ENCODE measurements at places on chromosomes 7 and 10.

DNA sequence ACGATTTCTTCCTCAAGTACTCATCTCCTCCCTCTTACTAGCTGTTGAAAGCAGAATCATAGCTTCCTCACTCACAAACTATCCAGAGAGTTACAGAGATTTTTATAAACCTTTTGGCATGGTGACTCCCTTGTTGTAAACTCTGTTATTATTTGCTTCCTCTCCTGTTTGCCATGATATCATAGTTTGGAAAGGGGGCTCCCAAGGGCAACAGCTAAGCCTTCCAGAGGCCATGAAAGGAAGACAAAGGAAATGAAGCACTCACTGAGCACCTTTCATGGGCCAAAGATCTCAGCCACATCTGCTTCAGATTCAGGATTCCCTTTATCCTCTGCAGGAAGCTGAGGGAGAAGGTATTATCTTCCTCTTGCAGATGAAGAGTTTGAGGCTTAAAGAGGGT, 484.6 kb downstream of the PLXNA4 start:
- DNase-seq: no peak

- DNase-seq: no peak
Measured at GRCh38 chr10:71527135-71527534, 130.4 kb downstream of the CDH23 start.

GRCh38 chr10:21495002-21495751, 30.3 kb downstream of the SKIDA1 start:
- no peak for DNase-seq

- DNase-seq: no peak
Measured at GRCh38 chr7:36752026-36752711, 27.9 kb upstream of the AOAH start.

- DNase-seq: no peak
Measured at GRCh38 chr7:117381362-117381761, 45.9 kb downstream of the ASZ1 start.

DNA sequence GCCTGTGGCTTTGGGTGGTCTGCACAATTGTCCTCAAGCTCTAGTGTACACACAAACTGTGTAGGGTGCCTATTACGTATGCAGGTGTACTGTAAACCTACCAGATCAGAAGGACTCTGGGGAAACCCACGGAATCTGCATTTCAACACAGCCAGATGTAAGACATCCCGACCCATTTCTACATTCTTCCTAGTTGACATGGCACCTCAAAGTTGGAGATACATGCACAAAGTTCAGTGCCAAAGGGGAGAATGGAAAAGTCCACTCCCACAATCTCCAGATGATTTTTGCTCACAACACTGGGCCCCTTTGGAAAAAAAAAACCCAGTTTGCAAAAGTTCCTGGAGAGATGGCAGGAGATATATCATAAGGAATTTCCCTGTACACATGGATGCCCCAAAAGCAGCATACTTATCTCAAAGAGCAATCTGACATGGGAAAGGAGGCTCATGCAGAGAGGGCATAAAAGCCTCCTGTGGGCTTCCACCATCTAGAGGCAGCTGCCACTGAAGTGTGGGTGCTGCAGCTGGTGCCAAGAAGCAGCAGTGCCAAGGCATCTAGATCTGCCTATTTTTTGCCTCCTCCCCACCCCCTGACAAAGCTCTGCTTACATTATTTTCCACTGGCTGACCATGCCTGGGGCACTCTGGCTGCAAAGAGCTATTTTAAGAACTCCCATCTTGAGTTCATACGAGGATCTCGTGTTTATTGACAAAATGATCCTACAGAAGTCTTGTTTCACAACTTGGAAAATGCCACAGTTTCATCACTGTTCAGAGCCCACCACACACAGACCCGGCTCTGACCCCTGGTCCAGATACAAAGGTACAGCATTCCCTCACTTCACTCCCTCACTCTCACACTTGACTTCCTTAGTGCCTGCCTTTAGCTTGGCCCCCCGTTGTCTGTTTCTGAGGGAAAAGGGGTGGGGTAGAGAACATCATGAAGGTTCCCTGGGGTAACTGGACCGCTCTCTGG, 12.9 kb downstream of the TECTB start:
- DNase-seq: no peak

- DNase-seq: no peak
Measured at GRCh38 chr10:130719448-130719752, 583.2 kb downstream of the GLRX3 start.

GRCh38 chr7:101398396-101399289, 36.0 kb downstream of the COL26A1 start:
- no peak for DNase-seq

GRCh38 chr7:126682176-126682575, 570.6 kb downstream of the GRM8 start:
- no peak for DNase-seq

- no peak for DNase-seq
Measured at GRCh38 chr7:133699386-133699785, 427.8 kb upstream of the LRGUK start.

GRCh38 chr7:106126170-106126938, 14.2 kb upstream of the SYPL1 start:
- no peak for DNase-seq
